ENCODE measurements at places on chromosomes 6 and 20.
A peak's percentile ranks its signal among the peaks of the same experiment; 100 is the strongest.

- DNase-seq: no peak
These were observed 50.0 kb upstream of the RNGTT start for GRCh38 chr6:89013438-89013837.

DNA sequence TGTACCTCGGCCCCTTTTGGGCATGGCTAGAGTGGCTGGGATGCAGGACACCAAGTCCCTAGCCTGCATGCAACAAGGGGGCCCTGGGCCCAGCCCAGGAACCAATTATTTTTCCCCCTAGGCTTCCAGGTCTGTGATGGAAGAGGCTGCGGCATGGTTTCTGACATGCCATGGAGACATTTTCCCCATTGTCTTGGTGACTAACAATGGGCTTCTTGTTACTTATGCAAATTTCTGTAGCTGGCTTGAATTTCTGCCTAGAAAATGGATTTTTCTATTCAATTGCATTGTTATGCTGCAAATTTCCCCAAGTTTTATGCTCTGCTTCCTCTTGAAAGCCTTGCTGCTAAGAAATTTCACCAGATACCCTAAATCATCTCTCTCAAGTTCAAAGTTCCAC, 1269.6 kb upstream of the CITED2 start:
- DNase-seq: no peak

DNA sequence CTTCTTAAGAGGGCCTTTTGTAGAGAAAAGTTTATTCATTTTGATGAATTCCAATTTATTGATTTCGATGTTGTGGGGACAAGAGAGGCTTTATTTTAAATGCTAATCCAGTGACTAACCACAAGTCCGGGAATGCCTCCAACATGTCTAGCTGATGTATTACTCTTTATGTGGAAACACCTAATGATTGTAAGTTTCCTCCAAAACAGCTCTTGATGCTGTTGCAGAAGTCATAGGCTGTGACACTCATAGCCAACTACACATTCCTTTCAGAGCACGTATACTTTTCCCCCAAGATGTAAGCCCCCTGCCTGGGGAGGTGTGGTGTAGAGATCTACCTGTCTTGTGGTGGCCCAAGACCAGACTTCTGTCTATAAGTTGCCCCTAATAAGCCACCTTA, 61.3 kb upstream of the RNF24 start:
- no peak for DNase-seq

DNA sequence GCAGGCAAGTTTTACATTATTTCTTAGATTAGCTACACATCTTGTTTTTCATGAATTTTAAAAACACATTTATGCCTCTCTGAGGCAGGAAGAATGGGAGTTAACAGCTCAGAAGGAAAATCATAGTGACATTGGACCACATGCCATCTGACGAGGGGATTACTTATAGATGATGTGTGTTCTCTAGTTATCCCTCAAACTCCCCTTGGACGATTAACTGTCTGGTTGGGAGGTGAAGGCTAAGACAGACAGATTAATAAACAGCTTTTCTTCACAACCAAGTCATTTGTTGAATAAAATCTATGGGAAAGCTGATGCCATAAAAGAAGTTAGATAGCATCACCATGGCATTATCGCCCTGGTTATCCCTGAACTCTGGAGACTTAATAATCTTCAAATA, 80.0 kb upstream of the PREP start:
- DNase-seq: no peak

DNA sequence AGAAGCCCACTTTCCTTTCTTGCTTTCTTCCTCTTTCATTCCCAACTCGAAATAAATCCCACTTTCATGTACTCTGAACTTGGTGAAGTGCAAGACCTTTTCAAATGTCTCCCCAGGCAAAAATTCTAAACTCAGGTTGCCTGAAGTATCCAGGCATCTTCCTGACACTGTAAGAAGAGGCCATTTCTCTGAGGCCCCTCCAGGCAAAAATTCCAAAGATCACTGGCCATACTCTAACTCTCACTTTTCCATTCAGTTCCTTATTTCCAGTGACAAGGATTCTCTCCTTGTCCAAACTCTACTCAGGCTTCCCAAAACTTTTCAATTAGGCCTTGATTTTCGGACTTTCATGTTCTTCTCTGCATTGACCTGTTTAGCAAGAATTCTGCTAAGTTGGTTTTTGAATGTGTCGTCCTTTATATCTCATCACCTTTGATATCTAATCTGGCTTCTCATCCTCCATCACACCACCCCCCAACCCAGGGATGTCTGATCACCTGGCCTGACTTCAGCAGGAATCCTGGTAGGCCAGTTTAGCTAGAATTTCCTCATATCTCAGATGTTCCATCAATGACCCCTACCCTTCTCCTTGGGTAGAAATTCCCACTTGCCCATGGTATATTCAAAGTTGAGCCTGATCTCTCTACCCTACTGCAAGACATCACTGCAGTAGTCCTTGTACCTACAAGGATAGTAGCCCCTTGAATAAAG, 124.9 kb downstream of the RCAN2 start:
- no peak for DNase-seq

DNA sequence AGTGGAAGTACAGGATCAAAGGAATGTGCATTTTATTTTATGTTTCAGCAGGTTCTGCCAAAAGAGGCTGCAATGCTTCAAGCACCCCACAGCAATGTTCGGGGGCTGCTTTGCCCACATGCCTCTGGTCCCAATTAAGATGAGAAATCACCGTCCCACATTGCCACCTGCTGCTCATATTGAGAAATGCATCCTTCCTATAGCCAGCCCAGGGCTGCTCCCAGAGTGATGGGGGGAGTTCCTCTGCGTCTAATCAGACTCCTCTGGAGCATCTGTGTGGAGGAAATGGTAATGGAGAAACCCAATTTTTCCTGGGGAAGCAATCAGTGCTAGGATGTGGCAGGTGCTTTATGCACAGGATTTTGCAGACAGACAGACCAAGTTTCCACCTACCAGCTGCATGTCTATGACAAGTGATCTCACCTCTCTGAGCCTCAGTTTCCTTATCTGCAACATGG, 33.7 kb downstream of the PTGIS start:
- peak; percentile 19 for DNase-seq
